ENCODE measurements at places on chromosomes 5 and 9. TPM values are rescaled to one million over a fixed set of nuclear protein-coding genes. Genes with fewer than 3 reads are reported as not detected.

- DNase-seq: no peak
Observed at GRCh38 chr5:177967221-177967887, 28.7 kb downstream of the PROP1 start.

GRCh38 chr5:131536211-131536826, 98.7 kb downstream of the RAPGEF6 start:
- no peak for DNase-seq

GRCh38 chr9:124800306-124801259, 23.6 kb downstream of the OLFML2A start:
- no peak for DNase-seq

GRCh38 chr9:120736881-120737280, 22.6 kb upstream of the MEGF9 start:
- no peak for DNase-seq

DNA sequence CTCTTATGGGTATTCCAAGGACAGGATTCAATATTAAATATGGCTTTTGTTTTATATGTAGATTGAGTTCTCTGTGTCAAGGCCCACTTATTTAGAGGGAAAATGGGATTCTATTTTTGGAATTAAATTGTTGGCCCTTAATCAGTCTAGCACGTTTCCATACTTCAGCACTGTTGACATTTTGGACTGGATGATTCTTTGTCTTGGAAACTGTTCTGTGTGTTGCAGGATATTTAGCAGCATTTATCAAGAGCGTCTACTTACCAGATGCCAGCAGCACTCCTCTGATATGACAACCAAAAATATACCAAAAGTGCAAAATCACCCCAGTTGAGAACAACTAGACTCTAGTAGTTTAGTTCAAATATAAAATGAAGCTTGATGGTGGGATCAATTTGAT, 1027.0 kb upstream of the COX7C start:
- no peak for DNase-seq

- no peak for DNase-seq
Observed at GRCh38 chr5:152262667-152263066, 142.4 kb downstream of the NMUR2 start.

DNA sequence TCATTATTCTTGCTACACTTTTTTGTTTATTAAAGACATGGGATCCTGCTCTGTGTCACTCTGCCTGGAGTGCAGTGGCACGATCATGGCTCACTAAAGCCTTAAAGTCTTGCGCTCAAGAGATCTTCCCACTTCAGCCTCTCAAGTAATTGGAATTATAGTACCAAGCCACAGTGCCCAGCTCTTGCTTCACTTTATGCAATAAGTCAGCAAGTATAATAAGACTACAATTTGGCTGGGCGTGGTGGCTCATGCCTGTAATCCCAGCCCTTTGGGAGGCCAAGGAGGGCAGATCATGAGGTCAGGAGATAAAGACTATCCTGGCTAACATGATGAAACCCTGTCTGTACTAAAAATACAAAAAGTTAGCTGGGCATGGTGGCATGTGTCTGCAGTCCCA, 5.9 kb downstream of the C9orf153 start:
- no peak for DNase-seq

DNA sequence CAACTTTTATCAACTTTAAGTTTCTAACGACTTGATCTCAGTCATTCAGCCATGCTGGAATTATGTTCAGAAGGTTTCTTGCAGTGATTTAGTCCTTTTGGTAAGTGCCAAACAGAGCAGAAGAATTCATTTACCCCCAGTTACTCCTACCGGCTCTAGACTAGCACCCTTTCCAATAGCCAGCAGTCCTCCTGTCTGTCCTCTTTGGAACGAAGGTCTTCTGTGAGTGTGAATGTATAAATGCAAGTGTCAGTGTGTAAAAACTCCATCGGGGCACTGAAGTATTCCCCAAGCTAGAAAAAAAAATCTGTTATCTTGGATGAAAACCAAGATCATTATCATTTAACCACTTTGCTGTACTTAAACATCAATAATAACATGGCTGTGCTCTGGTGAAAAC, 64.4 kb downstream of the GLIS3 start:
- DNase-seq: no peak

DNA sequence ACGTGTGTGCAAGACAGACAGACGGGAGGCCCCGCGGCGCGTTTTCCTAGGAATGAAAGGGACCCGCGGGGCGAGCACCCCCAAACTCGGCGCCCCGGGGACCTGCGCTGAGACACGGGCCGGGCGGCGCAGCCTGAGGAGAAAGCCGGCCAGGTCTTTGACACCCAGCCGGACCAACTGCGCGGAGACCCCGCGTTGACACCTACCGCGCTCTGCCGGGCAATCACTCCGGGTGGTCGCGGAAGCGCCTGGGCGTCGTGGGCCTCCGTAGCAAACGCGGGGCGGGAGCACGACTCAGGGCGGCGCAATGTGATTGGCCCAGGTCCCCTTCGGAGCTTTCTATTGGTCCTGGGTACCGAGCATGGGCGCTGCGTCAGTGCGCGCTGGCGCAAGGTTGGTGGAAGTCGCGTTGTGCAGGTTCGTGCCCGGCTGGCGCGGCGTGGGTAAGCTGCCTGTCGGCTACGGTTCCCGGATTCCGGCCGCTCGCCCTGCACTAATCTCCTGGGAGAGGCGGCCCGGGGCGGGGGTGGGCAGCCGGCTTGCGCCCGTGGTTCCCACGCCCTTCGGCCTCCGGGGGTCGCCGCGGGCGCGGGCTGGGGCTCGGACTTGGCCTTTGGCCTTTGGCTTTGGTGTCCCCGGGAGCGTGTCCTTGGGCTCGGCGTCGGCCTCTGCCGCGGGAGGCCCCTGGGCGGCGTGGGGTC, at the start of the genes FASTKD3 and MTRR:
Gene FASTKD3, minus strand, starts transcription at position 259 of the 701 bp plus-strand sequence. CDS start 948 bp downstream, outside the sequence.
Gene MTRR, plus strand, starts transcription at position 376 of the 701 bp plus-strand sequence. CDS start 1,647 bp downstream, outside the sequence.
- peak; percentile 93 for DNase-seq

DNA sequence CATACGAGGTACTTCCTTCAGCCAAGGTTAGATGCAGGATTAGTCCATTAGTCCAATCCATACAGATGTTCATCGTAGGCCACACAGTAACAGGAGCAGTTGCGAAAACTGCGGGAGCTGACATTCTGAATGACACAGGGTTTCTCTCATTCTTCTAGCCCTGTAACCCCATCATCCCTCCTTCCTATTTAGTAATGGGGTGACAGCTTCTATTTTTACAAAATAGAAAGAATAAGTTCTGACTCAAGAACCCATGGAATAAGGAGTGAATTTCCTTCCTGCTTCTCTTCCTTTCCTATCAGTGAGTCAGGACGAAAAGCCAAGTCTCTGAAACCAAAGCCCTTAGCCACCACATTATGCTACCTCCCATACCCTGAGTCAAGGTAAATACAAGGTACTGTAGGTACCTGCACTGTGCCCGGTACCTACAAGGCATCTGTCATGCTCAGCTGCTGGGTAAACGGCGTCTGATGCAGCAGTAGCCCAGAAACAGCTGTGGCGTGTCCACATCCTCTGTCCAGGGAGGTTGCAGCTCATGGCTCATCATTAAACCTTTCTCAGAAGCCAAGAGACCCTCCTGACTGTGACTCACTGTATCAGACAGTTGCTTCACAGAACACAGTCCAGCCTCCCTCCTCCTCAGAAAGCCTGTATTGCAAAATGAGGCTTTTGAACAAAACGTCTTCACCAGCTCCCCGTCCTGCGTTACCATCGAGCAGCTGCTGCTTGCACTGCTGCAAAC, 84.2 kb downstream of the ESM1 start:
- no peak for DNase-seq

- DNase-seq: no peak
Observed at GRCh38 chr9:121559183-121559582, 59.5 kb upstream of the GGTA1 start.

- no peak for DNase-seq
Observed at GRCh38 chr9:75907923-75908322, 17.4 kb downstream of the PCSK5 start.

DNA sequence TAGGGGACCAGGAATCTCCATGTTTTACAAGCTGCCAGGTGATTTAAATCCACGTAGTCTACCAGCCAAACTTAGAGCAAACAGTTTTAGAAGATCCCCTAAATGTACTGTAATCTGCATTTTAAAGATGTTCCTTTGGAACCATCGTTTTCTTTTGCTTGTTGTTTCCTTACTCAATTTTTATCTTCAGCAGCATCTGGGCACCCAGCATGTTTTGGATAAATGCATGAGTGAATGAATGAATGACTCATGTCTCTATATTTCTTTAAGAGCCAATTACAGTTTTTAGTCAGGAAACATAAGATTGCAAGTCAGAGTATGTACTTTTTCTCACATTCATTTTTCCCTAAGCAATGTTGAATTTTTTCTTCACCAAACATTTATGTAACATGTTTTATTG, 123.0 kb downstream of the HACD4 start:
- DNase-seq: no peak

DNA sequence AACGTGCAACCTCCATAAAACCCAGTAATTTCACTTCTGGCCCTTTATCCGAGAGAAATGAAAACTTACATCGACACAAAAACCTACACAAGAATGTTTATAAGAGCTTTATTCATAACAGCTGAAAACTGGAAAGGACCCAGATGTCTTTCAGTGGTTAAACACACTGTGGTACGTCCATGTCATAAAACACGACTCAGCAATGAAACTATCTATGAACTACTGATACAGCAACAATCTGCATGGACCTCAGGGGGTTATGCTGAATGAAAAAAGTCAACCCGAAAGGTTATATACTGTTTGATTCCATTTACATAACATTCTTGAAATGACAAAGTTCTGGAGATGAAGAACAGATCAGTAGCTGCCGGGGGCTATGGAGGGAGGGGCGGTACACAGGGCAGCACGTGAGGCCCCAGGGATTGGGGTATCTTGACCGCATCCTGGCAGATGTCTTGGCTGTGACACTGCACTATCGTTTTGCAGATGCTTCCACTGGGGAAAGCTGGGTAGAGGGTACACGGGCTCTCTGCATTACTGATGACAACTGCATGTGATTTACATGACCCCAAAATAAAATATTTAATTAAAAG, 4.1 kb downstream of the CCDC127 start:
- no peak for DNase-seq

GRCh38 chr9:105416840-105417239, 31.0 kb upstream of the FSD1L start:
- no peak for DNase-seq

DNA sequence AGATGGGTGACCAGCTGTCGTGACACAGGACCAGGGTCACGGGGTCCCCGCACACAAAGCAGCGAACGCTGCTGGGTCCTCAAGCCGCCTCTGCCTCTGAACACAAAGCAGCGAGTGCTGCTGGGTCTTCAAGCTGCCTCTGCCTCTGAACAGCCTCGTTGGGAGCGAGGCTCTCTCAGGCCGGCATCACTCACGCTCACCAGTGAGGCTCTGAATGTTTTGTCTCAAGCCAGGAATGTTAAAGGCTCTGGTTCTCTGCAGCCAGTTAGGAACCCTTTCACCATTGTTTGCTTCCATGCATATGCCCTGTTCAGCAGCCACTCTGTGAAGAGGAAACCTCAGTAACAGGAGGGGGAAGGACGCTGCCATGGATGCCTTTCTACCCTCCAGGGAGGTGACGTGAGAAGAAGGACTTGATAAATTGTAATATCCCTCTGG, 82.7 kb upstream of the TAF11L2 start:
- no peak for DNase-seq

GRCh38 chr5:59591162-59591561, 302.4 kb downstream of the PDE4D start:
- DNase-seq: no peak

DNA sequence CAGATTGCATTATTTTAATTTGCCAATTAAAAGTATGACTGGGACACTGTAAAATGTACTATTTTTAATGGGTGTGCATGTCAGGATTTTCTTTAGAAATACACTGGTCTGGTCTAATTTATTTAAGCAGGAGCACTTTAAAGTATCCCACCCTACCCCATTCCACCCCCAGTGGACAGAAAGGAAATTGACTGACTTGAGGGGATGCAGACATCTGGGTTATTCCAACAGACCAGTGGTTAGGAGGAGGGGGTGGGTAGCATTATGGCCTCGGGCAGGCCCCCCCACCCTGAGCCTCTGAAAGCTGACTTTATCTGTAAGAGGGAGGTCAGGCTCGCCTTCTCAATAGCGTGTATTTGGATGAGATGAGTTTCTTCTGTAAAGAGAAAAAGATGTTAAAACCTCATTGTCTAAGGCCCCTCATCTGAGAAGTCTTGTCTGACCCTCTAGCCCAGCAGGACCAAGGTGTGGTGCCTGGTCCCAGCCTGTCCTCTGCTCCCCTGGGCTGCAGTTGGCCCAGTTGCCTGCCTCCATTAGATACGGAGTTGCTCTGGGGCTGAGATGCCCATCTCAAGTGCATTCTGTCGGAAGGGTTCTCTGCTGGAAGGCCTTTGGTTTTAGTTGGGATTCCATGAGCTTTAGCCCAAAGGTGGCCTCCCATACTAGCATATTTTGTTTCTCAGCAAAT, 4.4 kb downstream of the HNRNPAB start:
- no peak for DNase-seq

GRCh38 chr5:150788977-150789376, 10.4 kb downstream of the SMIM3 start:
- no peak for DNase-seq

DNA sequence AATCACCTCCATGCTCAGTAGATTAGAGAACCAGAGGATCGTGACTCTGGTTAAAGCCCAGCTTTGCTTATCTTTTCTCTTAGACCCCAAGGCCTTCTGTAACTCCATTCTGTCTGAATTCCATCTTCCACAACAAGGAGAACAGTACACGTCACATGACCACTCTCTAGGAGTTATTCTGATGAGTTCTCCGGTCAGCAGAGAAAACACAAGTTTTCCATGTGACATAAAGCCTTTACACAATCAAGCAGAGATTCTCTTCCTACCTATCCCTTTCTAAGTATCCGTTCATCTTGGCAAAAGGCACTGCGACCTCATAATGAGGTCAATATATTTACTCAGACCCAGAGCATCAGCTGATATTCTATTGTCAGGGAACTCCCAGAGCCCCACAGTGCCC, 112.3 kb downstream of the TRPM6 start:
- DNase-seq: no peak

DNA sequence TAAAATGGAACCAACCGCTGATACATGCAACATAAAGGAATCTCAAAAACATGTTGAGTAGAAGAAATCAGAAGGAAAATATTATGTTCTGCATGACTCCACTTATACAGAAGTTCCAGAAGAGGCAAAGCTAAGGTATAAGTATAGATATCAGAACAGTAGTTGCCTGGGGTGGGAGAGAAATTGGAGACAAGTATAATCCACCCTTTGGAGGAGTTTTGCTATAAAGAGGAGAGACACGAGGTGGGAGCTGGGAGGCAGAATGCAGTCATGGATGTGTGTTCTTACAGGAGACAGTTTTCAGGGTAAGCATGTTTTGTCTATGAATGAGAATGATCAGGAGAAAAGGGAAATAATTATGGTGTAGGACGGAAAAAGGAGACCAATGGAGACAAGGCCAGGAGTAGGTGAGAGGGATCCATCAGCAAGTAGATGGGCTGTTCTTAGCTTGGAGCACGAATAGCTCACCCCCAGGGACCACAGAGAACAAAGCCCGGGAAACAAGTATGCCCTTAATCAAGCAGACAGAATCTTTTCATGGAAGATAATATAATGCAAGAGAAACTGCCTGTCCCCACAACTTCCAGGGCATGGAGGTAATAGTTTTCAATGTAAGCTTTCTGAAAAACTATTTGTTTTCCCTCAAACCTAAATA, 72.2 kb downstream of the MED27 start:
- no peak for DNase-seq

- no peak for DNase-seq
Observed at GRCh38 chr5:58498340-58498942, 7.2 kb downstream of the GAPT start.

ROPN1L gene
- total RNA-seq: 5.5 TPM

SAXO1 gene
- not detected for total RNA-seq

FRMD3 gene
- total RNA-seq: 0.23 TPM

MAMDC4 gene
- 13.6 TPM for total RNA-seq

LSM11 gene
- 5.8 TPM for total RNA-seq

DIRAS2 gene
- total RNA-seq: not detected

ZNF883 gene
- 0.30 TPM for total RNA-seq

INSL4 gene
- total RNA-seq: not detected

GABRA1 gene
- total RNA-seq: not detected

OR1L1 gene
- total RNA-seq: not detected
